ENCODE measurements at places on chromosomes 5 and 9.

DNA sequence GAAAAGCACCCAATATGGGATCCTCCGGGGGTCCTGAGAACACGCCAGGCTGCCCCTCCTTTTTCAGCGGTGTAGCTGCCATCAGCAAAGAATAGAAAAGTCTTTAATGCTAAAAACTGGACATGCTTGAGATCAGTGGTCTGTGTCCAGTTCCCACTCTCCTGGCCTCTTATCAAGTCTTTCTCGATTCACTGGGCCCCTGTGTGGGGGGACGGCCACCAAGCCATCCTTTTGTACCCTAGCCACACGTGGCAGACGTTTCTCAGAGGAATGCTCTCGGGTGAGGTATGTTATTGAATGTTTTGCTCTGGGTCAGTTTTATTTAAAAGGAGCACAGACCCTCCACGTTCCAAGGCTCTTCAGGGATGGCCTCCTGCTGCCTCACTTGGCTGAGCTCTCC, 23.6 kb downstream of the FABP6 start:
- no peak for DNase-seq

GRCh38 chr5:89255845-89256463, 373.0 kb upstream of the MEF2C start:
- no peak for DNase-seq

DNA sequence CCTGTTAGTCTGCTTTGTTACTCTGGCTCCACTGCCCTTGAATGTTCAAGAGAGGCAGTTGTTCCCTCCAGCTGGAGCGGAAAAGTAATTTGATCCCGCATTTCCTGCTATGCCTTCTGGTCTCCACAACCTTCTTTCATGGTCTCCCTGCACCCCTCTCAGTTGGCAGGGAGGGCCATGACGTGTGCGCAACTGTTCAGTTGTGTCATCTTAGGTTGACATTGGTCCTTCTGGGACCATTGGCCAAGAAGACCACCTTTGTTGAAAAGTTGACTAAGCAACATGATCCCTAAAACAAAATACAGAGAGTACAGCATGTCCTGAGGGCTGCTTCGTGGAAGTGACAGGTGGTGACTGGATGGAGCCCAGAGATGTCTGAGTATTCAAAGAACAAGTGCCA, 192.5 kb upstream of the TUT7 start:
- no peak for DNase-seq

GRCh38 chr9:114864471-114864870, 58.6 kb upstream of the TNFSF15 start:
- DNase-seq = no peak

DNA sequence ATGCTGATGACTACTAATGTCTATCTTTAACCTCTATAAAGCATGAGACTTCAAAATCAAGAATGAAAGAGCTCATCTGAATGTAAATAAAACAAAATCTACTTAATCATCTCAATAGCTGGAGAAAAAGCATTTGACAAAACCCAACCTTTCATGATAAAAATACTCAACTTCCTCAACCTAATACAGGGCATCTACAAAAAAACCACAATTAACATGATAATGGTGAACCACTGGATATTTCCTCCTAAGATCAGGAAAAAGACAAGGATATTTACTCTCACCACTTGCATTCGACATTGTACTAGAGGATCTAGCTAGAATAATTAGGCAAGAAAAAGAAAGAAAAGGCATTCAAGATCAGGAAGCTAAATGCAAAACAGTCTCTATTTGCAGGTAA, 49.3 kb downstream of the FAM169A start:
- no peak for DNase-seq

Measured in activated gamma-delta T cell treated with anti-CD3 and anti-CD28 coated beads, Interleukin-2, amount 50 U/mL, for 16 hours (primary cell).